ENCODE measurements at places on chromosomes 1 and 21.

DNA sequence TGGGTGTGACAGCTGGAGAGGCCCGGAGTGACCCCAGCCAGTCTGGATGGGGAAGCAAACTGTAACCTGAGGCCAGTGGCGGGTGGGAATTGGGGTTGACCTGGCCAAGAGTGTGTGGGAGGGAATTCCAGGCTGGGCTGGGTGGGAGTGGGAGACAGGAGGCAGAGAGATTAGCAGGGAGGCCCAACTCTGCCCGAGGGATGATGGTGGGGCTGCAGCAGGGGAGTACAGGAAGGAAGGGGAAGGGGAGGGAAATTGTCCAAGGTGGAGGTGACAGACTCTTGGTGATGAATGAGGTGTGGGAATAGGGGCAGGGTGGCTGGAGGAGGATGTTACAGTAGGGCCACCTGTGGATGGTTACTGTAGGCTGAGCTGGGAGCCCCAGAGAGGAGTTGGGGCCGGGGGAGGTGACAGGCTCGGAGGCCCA, 40.4 kb downstream of the HUNK start:
- no peak for DNase-seq

DNA sequence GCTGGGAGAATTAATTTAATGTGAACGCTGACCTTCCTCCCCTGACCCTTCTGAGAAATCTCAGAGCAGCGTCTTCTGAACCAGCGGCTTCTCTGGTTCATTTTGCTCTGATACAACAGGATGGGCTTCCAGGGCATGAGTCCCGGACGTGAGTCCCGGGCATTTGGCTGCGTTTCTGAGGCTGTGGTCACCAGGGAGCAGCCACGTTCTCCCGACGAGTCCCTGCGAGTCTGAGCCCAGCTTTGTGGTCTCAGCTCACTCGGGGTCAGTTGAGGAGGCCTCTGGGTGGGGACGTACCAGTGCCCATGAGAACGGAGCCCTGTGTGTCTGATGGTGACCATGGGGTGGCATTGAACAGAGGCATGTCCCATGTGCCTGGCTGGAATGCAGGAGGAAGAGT, 17.7 kb upstream of the OBSCN start:
- DNase-seq = no peak

DNA sequence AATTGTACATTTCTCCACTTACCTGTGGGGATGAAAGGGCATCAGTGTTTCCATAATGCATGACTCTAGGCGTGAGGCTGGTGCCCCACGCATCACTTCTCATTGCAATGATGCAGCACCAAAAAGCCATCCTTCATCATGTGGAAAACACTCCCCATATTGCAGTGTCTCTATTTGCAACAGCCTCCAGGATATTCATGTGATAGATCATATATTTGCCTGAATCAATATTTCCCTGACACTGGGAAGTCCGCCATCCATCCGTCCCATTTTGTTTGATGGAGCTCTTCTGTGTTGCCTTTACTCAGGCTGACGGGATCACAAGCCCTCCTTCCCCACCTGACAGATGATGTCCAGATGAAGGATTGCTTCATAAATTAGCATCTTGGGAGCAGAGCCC, 74.5 kb upstream of the CAMK1G start:
- no peak for DNase-seq

DNA sequence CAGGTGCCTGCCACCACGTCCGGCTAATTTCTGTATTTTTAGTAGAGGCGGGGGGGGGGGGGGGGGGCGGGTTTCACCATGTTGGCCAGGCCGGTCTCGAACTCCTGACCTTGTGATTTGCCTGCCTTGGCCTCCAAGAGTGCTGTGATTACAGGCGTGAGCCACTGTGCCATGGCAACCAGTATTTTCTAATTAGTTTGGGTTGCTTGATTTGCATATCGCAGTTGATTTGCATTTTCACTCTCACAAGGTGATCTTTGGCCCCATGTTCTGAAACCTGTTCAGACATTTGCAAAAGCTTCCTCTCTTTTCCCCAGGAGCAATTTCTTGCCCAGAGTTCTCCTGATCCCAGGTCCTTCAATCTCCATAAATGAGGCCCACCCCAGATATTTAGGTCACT, 1.7 kb downstream of the TOR3A start:
- peak; percentile 13 for DNase-seq

GRCh38 chr1:7062346-7063061, 277.2 kb downstream of the CAMTA1 start:
- no peak for DNase-seq

GRCh38 chr1:220906561-220907334, 27.5 kb downstream of the HLX start:
- no peak for DNase-seq

DNA sequence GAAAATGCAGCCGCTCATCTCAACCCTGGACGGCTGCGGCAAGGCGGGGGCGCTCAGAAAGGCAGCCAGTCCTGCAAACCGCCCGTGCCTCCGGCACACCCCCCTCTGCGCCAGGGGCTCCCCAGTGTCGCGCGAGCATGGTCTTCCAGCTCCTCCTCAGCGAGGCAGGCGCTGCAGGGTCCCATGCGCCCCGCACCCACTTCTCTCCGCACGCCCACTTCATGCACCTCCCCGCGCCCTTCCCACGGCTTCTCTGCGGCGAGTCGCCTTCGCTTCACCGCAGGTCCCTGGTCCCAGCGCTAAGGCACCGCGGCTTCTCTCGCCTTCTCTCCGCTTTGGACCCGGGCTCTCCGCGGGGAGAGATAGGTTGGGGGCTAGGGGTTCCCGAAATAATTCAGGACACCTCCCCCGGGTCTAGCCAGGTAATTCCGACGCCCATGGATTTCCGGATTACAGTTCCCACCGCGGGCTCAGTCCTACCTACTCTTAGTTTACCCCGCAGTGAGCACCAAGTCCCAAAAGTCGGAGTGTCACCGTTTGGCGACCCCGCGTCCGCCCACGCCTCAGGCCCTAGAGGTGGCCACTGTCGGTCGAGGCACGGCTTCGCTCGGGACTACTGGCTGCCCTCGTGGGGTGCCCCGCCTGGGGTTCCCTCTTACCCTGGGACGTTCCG, 67.5 kb downstream of the SYT2 start:
- no peak for DNase-seq

DNA sequence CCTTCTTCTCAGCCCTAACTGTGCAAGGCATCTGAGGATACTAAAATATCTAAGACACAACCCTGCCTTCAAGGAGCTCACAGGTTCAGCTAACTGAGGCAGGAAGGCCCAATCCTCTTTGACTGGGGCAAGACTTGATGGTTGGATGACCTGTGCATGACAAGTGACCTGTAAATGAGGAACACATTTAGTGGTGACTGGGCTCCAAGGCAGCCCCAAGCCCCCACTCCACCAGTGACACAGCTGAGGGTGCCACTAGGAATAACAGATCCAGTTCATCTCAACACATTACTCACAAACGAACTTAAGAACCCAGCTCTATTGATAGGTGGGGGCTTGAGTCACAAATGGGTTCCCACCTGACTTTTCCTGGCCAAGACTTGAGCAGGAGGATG, 244.7 kb upstream of the IRF2BP2 start:
- DNase-seq = no peak

GRCh38 chr1:8382608-8383505, 64.9 kb downstream of the SLC45A1 start:
- no peak for DNase-seq

GRCh38 chr1:26768755-26769154, 19.0 kb upstream of the PIGV start:
- DNase-seq = no peak

DNA sequence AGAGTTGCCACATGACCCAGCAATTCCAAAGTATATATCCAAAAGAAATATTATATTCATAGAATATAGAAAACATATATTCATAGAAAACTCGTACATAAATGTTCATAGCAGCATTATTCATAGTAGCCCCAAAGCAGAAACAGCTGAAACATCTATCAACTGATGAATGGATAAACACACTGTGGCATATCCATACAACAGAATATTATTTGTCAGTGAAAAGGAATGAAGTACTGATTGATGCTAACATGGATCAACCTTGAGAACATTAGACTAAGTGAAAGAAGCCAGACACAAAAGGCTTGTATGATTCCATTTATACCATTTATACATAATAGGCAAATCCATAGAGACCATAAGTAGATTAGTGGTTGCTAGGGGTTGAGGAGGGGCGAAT, 21.7 kb upstream of the MACF1 start:
- DNase-seq = no peak

- DNase-seq = no peak
Observed at GRCh38 chr1:198272492-198272891, 115.7 kb downstream of the NEK7 start.

DNA sequence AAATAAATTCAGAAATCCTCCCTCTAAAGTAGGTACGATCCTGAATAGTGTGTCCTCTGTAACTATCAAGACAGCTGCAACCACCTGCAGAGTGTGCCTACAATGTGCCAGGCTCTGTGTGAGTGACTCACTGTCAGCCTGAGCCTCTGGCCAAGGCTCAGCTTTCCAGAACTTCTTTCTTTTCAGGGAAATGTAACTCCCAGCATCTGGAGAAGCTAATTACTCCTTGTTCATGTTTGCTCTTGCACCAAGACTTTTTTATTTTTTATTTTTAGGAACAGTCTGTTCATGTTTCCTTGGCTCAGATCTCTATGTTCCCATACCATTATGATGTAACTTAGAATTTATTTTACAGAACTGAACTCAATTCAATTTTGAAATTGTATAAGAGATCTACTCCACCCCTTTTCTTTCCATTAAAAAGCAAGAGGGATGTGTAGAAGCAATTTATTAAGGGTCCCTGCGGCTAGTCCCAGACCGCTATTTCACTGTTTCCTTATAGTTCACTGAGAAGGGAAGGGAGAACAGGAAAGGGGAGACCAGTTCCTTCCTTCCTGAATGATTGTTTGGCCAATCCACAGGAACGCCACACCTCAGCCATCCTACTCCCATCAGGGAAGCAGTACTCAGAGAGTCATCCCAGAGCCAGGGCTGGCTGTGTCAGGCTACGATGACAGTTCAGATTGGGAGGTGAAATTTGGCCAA, 112.4 kb upstream of the ZNF648 start:
- DNase-seq = no peak

GRCh38 chr1:56309065-56309464, 270.3 kb downstream of the PLPP3 start:
- no peak for DNase-seq

DNA sequence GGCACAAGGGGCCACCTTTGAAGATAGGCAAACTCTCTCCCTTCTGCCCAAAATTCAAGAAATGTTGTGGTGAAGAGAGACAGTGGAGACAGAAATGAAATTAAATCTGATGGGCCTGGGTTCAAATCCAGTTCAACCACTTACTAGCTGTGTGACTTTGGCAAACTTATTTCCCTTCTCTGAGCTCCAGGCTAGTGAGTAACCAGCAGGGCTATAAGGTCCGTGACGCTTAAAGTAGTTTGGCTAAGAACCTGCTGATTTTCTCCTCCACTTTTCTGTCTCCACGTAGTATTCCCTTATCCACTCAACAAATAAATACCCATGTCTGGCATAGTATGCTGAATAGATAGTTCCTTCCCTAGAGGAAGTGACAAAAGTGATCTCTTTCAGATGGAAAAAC, 1.9 kb downstream of the SLC2A1 start:
- no peak for DNase-seq

- DNase-seq = peak; percentile 43
Observed at GRCh38 chr1:193614817-193615216, 428.4 kb upstream of the B3GALT2 start.

DNA sequence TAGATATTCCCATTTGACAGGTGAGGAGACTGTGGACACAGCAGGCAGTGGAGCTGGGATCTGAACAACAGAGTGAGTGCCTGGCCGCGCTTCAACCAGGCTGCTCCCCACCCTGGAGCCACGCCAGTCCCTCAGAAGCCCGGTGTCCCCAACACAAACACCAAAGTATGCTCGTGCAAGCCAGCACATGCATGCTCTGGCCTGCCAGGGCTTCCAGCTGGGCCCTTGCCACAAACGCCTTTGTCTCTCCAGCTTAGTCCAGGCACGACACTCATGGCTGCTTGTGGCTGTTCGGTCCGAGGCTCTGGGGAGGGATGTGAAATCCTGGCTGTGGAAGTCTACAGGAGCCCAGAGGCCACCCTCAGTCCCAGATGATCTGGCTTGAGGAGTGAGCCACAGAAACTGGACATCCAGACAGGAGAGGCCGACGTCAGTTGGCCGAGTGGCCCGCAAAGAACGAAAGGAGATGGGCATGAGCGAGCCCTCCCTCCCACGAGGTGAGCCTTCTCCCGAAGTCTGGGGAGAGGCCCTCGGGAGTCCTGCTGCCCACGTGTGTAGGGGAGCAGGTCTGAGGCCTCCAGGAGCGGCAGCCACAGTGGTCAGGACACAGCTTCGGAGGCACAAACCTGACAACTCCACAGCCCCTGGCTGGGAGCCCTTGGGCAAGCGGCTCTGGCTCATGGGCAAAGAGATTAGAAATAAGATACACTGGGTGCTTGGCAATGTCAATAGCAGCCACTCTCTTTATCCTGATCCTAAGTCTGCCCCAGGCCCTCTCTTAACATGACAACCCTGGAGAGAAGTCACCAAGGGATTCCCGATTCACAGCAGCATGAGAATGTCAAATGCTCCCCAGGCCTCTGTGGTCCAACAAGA, 117.1 kb upstream of the IFFO2 start:
- DNase-seq = no peak

GRCh38 chr1:14261395-14261794, 337.1 kb upstream of the KAZN start:
- DNase-seq = no peak

DNA sequence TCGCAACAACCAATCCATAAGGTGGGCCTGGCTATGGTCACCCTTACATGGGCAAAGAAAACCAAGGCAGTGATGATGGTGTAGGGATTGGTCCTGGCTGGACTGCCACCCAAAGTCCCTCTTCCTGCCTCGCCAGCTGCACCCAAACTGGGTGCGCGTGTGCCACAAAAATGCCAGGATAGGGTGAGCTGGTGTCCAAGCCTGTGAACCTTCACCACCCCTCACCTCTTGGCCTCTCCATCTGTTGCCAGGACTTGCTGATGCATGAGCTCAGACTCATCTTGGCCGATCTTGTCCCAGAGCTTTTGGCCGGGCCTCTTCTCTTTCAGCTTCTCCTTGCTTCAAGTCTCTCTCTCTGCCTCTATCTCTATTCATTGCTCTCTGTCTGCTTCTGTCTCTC, 41.8 kb downstream of the FOXD2 start:
- DNase-seq = no peak

DNA sequence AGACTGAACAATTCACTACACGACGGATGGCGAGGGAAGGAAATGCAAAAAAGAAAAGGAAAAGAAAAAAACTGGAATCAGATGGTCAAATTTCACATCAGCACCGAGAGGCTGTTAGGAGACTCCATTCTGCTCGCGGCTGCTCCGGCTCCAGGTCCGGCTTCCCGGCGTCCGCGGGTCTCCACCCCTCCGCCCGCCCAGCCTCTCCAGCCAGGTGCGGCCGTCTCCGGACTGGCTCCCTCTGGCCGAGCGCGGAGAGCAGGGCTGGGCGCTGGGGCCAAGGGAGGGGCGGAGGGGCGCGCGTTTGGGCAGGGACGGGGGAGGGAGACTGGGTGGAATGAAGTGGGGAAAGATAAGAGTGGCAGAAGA, 332 bp downstream of the KCNJ6 start:
- no peak for DNase-seq

DNA sequence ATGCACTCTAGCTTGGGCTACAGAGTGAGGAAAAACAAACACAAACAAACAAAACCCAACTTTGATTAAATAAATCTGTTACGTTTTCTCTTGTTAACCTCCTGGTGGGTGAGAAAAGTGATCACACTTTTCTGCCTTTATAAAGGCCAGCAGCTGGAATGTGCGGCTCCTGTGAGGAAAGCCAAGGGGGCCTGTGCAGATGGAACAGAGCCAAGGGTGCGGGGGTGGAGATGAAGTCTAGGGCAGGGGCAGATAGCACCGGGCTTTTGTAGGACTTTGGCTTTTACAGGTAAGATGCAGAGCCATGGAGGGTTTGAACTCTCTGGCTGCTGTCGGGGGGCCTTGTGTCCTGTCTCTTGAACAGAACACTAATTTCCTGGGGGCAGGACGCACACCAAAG, 40.7 kb upstream of the GPR37L1 start:
- no peak for DNase-seq
